ENCODE measurements at places on chromosomes 7 and 10.

- DNase-seq: no peak
Observed at GRCh38 chr10:7810443-7810842, 7.9 kb upstream of the TAF3 start.

DNA sequence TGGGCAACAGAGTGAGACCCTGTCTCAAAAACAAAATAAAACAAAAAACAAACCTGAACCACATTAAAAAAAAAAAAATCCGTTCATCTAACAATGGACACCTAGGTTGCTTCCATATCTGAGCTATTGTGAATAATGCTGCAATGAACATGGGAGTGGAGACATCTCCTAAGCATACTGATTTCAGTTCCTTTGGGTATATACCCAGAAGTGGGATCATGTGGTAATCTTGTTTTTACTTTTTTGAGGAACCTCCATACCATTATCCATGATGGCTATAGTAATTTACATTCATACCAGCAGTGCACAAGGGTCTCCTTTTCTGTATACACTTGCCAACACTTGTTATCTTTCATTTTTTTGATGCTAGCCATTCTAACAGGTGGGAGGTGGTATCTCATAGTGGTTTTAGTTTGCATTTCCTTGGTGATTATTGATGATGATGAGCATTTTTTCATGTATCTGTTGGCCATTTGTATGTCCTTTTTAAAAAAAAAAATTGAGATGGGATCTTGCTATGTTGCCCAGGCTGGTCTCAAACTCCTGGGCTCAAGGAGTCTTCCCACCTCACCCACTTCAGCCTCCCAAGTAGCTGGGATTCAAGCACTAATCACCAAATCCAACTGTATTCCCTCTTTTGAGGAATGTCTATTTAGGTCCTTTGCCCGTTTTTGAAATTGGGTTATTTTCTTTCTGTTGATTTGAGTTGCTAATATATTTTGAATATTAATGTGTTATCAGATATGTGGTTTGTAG lies 17.5 kb downstream of the CDK13 start:
- no peak for DNase-seq

GRCh38 chr10:60236869-60237524 lies 152.7 kb downstream of the ANK3 start:
- peak; percentile 27 for DNase-seq

DNA sequence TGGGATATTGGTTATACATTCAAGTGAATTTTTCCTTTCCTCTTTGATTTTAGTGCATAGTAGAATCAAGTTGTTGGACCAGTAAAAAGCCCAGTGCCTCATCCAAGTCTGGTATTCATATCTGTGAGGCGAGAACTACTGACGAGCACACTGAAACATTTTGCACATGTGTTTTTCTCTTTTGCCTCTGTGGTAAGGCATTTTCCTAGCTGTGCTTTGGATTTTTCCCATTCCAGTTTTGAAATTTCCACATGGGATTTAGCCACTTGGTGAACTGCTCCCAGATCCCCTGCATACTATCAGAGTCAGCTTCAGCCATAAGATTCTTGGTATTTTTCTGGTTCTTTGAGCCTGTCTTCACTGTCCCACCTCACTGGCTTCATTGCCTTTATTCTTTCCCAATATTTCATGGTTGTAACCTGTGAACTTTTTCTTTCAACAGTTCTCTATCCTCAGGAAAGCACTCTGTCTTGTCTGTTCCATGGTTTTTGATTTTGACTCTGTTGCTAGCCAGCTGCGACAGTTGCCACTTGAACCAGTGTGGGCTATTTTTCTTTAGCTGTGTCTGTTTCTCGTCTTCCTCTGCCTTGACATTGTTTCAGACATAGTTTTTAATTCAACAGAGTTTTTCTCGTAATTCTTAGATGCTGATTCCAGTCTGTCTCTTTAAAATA lies 239.0 kb downstream of the REEP3 start:
- no peak for DNase-seq

DNA sequence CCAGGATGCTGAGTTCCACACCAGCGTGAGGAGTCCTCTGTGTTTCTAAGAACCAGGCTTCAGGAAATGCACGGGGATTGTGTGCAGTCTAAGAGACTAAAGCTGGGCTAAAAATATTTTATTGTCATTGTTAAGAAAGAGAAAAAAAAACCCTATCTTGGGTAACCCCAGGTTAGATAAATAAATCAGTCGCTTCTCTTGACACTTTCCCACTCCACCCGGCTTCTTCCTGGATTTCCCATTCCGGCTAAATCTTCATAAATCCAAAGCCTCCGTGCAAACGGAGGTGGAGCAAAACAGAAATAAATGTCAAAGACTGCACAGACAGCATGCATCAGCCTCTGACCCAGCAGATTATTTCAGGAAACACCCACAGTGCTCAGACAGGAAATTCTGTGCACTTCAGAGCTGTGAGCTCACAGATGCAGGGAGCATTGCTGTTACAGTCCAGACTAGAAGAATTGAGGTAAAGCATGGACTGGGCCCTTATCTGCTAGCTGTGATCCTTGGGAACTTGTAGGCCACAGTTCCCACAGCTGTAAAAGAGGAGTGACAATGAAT lies 44.8 kb upstream of the GRID1 start:
- peak; percentile 22 for DNase-seq

GRCh38 chr7:26954951-26955350 lies 90.6 kb upstream of the SKAP2 start:
- no peak for DNase-seq

DNA sequence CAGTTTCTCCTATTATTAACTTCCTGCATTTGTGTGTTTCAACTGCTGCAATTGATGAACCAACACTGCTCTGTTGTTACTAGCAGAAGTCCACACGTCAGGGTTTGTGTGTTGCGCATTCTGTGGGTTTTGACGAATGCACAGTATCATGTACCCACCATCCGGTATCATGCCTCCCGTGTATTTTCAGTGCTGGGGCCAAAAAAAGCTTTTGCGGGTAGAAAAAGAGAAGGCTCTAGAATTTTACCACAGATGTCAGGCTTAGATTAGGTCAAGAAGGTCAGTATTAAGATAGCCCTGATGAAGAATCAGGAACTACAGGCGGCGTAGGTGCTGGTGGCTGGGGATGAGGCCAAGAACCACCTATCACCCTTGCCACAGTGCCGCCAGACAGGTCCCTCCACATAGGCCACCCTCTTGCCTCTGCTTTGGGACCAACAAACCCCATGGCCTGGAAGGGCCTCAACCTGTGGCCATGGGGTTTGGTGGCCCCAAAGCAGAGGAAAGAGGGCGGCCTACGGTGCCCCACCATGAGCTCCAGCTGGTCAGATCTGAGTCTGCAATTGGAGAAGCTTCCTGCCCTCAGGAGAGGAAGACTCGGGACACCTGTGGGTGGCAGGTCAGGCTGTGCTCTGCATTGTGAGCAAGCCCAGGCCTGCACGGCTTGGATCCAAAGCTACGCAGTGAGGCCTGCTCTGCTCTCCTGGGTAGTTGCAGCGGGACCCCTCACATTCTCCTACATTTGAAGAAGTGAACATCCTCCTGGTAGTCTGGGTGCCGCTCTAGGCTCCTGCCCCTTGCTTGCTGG lies 71.9 kb downstream of the MKI67 start:
- peak; percentile 61 for DNase-seq

DNA sequence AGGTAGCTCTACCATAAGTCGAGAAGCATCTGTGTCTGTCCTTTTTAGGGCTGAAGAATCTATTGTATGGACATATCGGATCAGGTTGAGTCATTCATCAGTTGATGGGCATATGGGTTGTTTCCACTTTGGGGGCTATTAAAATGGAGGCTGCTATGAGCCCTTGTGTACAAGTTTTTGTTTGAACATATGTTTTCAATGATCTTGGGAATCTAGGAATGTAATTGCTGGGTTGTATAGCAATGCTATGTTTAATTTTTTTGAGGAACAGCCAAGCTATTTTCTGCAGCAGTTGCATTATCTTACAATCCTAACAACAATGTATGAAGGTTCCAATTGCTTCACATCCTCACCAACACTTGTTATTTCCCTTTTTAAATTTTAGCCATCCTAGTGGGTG lies 46.4 kb upstream of the HABP2 start:
- no peak for DNase-seq

DNA sequence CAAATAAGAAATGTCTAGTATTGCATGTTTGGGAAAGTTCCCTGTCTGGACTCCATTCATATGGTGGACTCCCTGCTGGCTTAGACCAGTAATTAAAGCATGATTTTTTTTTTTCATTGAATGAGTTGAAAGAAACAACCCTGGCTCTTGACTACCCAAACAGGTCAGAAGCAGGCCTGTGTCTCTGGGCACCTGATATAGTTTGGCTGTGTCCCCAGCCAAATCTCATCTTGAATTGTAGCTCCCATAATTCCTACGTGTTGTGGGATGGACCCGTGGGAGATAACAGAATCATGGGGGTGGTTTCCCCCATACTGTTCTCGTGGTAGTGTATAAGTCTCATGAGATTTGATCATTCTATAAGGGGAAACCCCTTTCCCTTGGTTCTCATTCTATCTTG lies 206.2 kb downstream of the TMEM178B start:
- DNase-seq: no peak

- no peak for DNase-seq
Observed at GRCh38 chr10:35834877-35835494, 192.9 kb upstream of the FZD8 start.

DNA sequence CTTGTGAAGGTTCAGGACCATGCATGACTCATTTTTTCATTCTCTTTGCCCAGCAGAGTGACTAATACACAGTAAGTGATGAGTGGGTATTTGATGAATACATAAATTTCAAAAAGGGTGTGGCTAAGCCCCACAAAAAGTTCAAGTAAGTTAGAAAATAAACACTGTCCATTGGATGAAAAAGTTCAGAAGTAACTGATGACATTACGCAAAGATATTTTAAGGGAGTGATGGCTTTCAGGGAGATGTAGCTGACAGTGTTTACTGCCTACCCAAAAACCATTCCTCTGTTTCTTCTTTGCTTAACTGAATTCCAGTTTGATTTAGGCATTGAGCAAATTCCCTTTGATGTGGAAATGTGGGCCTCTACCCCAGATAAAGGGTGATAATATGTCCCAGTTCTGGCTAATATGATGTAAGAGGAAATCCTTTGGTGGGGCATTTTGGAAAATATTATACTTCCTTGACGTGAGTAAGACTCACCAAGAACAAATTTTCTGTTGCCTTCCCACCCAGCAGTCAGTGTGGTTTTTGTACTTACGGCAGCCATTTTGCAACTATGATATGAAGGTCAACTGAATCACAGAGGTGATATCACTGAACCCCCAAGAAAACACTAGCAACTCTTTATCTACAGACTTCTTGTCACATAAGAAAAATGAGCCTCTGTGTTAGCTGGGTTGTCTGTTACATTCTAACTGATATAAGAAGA lies 29.0 kb upstream of the EBLN1 start:
- DNase-seq: no peak

GRCh38 chr10:91551856-91552255 lies 81.0 kb downstream of the PPP1R3C start:
- DNase-seq: no peak

GRCh38 chr7:36484265-36484664 lies 94.6 kb downstream of the ANLN start:
- no peak for DNase-seq

GRCh38 chr7:27947586-27948278 lies 207.8 kb downstream of the TAX1BP1 start:
- DNase-seq: no peak

GRCh38 chr7:55024776-55025175 lies 6.0 kb downstream of the EGFR start:
- DNase-seq: no peak

- DNase-seq: no peak
Observed at GRCh38 chr7:142177869-142178268, 66.4 kb downstream of the MGAM2 start.

GRCh38 chr7:137354396-137354795 lies 10.9 kb upstream of the PTN start:
- no peak for DNase-seq

DNA sequence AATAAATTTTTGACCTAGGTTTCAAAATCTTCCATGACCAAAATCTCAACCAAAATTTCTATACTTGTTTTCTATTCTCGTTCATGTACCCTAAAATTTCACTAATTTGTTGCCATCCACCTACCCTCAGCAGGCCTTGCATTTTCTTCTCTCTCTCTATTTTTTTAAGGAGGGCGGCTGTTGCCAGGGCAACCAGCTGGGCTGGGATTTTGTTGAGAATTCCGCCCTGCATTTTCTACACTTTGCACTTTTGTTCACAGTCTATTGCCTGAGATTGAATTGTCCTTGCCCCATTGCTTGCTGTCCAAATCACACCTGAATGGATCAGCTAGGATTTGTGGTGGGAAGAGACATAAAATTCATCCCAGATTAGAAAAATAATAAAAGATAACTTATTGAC lies 657.5 kb upstream of the NRP1 start:
- DNase-seq: no peak

DNA sequence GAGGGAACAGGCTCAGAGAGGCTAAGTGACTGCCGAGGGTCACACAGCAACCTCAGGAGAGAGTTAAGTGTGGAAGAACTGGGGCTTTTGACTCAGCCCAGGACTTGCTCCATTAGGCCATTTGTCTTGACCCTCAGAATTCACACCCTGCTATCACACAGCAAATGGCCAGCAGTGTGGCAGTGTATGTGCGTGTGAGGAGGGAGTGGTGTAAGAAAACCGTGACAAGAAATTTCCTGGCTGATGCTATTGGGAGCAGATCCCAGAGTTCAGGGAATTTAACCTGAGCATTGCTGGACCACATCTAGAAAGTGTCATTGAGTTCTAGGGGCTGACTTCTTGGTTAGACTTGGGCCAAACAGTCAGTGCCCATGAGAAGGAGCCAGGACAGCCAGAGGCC lies 18.4 kb downstream of the VWA2 start:
- DNase-seq: no peak

DNA sequence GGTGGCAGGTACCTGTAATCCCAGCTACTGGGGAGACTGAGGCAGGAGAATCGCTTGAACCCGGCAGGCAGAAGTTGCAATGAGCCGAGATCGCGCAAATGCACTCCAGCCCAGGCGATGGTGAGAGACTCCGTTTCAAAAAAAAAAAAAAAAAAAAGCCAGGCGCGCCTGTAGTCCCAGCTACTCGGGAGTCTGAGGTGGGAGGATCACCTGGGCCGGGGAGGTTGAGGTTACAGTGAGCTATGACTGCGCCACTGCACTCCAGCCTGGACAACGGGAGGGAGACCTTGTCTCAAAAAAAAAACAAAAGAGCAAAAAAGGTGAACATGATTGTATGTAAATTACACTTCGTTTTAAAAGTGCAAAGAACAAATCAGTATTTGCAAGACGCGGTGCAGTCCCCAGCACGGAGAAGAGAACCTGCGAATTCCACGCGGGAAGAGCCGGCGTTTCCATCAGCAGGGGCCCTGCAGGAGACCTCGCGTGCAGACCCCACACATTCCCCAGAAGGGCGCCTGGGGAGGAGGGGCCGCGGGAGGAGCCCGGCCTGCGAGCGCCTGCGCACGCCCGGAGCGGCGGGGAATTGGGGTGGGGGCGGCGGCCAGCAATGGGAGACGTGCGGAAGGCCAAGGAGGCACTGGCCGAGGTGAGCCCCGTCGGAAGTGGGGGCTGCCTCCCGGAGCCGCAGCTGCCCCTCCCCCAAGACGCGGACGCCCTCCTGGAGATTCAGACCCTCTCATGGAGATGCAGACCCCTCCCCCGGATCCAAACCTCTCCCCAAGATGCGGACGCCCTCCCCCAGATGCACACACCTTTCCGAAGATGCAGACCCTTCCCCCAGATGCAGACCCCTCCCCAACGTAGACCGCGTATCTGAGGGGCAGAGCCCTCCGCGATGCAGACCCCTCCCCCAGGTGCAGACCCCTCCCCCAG lies 16.7 kb upstream of the SUN1 start:
- no peak for DNase-seq

GRCh38 chr7:2803755-2804154 lies 40.4 kb downstream of the GNA12 start:
- no peak for DNase-seq

GRCh38 chr10:23371073-23371472 lies 26.5 kb upstream of the C10orf67 start:
- no peak for DNase-seq

- DNase-seq: no peak
Observed at GRCh38 chr10:93752761-93753160, 5.0 kb upstream of the LGI1 start.
